Aorta (tissue), 5 donors: ENCODE measurements at places on chromosomes 1 and 21.
A peak's percentile ranks its signal among the peaks of the same experiment; 100 is the strongest.

GRCh38 chr1:107843989-107844388, 121.0 kb downstream of the VAV3 start:
- DNase-seq: no peak

GRCh38 chr1:228273720-228274451, 66.0 kb downstream of the OBSCN start:
- no peak for DNase-seq

- DNase-seq: no peak
Measured at GRCh38 chr1:24600551-24600950, 42.6 kb upstream of the SRRM1 start.

DNA sequence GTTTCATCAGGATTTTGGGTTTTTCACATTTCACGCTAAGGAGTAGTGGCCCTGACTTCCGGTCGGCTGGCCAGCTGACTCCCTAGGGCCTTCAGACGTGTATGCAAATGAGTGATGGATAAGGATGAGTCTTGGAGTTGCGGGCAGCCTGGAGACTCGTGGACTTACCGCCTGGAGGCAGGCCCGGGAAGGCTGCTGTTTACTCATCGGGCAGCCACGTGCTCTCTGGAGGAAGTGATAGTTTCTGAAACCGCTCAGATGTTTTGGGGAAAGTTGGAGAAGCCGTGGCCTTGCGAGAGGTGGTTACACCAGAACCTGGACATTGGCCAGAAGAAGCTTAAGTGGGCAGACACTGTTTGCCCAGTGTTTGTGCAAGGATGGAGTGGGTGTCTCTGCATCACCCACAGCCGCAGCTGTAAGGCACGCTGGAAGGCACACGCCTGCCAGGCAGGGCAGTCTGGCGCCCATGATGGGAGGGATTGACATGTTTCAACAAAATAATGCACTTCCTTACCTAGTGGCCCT, 23.1 kb upstream of the TNFRSF1B start:
- DNase-seq: peak; percentile 88

- DNase-seq: no peak
Measured at GRCh38 chr1:24702511-24703293, 42.5 kb upstream of the CLIC4 start.
